ENCODE measurements at places on chromosomes 4 and X.

DNA sequence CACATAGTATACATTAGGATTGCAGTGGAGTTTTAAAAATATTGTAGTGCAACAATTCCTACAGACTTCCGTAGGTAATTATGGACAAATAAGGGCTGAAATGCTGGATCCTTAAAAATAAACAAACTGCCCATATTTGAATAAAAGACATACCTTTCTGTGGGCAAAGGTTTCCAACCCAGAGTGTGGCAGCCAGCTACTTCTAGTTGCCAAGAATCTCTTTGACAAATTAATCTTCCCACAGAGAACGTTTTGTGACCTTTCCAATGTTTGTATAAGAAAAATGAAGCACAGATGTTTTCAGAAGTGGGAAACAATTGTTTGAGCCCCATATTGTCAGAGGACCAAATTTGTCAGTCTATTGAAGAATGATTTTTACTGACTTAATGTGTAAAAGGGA, 21.1 kb downstream of the GRPR start:
- DNase-seq: no peak

DNA sequence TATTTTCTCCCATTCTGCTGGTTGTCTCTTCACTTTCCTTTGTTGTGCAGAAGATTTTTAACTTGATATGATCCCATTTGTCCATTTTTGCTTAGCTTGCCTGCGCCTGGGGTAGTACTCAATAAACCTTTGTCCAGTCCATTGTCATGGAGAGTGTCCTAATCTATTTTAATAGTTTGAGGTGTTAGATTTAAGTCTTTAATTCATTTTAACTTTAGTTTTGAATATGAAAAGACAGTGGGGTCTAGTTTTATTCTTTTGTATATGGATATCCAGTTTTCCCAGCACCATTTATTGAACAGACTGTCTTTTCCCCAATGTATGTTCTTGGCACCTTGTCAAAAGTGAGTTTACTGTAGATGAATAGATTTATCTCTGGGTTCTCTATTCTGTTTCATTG, 76.0 kb upstream of the ITM2A start:
- DNase-seq: no peak

- no peak for DNase-seq
These were observed 417.9 kb downstream of the GPM6A start for GRCh38 chr4:175394208-175394607.

DNA sequence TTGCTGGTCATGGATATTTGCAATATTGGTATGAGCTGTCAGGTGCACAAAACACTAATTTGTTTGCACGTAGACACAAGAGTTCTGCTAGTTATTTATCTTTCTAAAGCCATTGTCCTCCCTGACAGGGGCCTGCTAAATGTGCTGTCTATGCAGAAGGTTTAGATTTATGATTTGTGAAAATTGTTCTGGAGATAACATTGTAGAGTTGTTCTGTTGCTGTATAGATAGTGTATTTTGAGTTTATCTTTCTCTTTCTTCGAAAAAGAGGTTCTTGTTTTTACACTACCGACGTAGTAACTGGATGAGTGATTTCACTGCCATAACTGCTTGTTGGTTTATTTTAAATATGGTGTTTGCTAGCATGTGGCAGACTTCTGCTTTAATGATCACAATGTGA, 28.5 kb upstream of the FGG start:
- no peak for DNase-seq

- DNase-seq: no peak
These were observed 474.5 kb downstream of the KLHL13 start for GRCh38 chrX:117641913-117642656.

GRCh38 chr4:145483514-145483913, 1.9 kb downstream of the SMAD1 start:
- no peak for DNase-seq

DNA sequence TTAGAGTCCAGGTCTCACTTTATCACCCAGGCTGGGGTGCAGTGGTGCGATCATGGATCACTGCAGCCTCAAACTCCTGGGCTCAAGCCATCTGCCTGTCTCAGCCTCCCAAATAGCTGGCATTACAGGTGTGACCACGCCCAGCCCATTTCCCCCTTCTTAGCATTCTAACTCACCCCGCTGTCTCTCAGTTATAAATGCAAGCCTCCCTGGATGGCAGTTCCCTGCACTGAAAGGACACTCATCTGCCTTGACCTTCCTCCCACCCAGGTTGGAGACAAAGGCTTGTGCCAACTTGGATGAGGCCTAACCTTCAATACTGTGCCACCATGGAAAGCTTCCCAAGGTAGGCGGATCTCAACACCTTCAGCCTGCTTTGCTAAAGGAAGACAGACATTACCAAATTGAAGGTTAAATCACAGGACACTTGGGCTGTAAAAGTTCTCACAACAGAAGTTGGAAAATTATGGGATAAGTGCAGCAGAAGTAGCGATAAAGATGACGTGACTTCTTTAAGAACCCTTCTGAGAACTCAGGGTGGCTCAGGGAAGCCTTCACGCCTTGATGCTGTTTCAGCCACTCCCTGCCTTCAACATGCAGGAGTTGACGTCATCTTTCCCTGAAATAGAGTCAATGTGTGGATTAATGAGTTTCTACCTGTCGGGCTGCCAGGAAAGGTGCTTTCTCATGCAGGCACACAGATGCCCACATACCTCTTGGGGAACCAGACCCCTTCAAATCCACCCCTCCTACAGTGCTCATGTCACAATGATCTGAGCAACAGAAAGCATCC, 10.6 kb upstream of the GPM6B start:
- no peak for DNase-seq

DNA sequence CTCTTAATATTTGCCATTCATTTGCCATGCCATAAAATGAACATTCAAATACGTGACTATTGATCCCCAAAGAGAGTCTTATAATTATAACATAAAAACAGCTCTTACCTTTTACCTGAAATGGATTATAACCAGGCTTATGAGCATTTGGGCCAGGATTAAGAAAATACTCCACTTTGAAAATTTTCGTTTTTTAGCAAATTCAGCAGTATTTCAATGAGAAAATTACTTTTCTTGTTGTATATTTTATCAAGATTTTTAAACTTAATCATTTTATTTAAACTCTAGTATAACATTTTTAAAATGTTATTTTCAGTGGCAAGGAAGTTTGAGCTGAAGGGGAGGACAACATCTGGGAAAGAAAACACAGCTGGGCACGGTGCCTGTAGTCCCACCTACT, 59.0 kb upstream of the RAPGEF2 start:
- DNase-seq: no peak

GRCh38 chr4:9870165-9870790, 88.8 kb downstream of the DRD5 start:
- no peak for DNase-seq

GRCh38 chr4:86181585-86181984, 178.3 kb downstream of the MAPK10 start:
- no peak for DNase-seq

- DNase-seq: no peak
These were observed 63.6 kb upstream of the ATP8A1 start for GRCh38 chr4:42720533-42720932.

DNA sequence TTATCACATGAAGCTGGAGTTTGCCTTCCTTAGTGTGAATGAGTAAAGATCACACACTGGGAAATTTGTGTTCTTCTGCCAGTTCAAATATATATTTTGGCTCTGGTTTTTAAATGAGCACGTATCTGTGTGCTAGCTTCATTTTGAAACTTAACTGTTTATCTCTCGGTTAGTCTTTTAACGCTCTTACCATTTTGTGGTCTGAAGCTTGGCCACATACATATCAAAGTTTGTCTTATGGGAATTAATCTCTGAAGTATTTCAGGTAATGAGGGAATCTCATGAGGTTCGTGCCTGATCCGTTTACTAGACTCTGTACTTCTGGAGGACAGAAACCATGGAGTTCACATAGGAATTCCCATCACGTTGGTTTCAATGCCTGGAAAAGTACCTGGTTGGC, 13.8 kb downstream of the ATP10D start:
- DNase-seq: no peak

DNA sequence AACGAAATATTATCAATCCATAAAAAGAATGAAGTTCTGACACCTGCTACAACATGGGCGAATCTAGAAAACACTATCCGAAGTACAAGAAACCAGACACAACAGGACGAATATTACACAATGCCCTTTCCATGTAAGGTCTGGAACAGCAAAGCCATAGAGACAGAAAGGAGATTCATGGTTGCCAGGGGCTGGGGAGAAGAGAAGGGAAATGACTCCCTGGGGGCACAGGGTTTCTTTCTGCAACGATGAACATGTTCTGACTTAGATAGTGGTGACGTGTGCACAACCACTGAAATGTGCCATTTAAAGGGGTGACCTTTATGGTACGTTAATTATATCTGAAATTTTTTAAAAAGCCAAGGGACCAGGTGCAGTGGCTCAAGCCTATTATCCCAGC, 28.3 kb downstream of the GPR143 start:
- no peak for DNase-seq

DNA sequence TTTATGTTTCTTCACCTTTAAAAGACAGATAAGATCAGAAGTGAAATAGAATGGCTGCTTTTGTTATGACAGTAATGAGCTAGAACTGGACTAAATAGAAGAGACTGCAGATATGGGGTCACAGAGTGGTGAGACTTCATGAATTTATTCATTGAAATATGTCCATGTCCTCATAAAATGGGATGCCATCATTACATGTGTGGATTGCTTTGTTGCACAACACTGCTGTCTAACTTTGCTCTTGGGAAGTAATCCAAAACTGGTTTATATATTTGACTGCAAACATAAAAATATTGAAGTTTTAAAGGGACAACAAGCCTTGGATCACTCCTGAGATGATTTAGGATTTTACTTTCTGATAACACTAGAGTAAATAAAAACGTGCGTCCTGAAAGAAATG, 209.2 kb upstream of the FAT4 start:
- no peak for DNase-seq

DNA sequence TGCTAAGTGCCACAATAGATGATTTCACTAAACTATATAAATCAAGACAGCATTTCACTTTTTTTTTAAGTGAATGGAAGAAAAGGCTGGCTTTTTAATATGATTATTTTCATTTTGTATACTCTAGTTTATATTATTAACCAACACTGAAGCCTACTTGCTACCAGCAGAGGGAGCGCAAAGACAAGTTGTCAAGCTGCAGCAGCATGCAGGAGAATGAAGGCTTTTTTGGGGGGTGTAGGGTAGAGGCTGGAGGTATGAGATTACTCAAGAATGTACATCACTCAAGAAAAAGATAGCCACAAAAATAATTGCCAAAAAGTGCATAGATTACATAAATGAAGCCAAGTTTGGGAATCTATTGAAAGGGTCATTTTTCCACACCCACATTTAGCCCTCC, 519.5 kb downstream of the FGF13 start:
- no peak for DNase-seq

DNA sequence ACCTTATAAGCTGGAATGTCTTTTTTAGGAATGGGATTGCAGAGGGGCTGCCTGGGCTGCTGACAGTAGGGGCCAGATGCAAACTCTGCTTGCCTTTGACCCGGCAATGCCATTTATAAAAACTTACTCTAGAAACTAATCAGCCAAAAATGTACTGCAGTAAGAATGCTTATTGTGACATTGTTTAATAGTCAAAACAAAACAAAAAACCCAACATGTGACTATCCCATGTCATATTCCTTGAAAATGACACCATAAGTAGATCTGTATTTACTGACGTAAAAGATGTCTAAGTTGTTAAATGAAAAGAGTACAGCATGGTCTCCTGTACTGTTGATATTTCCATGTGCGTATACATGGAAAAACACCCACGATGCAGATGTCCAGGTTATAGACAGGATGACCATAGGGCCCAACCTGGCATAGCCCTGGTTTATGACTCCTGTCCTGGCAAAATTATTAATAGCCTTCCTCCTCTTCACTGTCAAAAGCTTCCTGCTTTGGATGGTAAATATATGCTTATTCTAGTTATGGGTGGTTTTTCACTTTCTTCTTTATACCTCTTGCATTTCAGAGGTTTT, 138.9 kb downstream of the PTTG2 start:
- DNase-seq: no peak

GRCh38 chr4:8321771-8322170, 52.2 kb downstream of the HTRA3 start:
- DNase-seq: no peak

DNA sequence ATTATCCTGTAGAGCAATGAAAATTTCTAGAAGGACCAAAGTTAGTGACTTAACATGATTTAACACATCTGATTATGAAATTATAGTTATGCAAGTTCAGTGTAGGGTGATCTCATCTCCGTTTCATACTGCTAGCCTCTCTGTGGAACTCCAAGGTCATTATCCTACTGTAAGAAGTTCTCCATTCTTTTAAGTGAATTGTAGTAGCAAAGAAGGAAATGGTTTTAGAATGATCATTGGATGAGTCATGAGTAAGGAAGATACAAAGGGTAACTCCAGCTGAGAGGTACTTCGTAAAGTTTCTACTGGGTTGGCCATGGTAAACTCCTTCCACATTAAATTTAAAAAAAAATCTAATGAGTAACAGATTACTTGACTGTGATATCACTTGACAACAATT, 215.0 kb upstream of the GIMD1 start:
- DNase-seq: no peak

DNA sequence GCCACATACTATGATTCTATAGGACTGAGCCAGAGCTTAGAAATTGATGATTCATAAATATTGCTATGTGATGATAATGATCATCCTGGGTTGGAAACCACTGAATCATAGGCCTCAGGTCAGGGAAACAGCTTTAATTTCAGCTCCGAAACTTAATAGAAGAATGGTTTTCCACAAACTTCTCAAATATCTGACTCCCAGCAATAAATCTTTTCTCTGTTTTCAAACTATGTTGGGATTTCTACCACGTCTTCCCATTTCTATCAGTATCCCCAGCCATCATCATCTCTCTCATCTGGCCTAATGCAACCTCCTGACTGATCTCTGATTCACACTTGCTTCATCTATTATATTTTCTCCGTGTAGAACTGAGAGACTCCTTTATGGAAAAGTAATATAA, 521.8 kb upstream of the AGA start:
- DNase-seq: no peak

DNA sequence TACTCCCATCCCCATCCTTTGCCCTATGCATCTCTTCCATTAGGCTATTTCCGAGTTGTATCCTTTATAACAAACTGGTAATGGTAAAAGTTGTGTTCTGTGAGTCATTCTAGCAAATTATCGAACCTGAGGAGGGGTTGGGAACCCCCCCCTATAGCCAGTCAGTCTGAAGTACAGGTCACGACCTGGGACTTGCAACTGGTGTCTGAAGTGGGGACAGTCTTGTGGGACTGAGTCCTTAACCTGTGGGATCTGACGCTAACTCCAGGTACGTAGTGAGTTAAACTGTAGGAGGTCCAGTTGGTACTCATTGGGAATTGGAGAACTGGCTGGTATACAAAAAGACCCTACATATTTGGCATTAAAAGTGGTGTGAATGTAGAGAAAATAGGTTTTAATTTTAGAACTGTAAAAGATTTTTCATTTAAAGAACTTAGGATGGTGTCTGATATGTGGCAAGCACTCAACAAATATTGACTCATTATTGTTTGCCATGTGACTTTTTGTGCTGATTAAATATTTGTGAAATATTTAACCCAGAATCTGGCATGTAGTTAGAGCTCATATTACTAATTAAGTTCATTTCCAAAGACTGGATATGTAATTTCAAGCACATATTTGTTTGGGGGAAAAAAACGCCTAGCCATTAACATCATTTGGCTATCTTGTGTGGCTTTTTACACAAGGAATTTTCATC, 50.7 kb downstream of the CHST7 start:
- DNase-seq: no peak

GRCh38 chr4:1169691-1170096, 2.7 kb downstream of the SPON2 start:
- DNase-seq: no peak
